Activated T-cell treated with anti-CD3 and anti-CD28 coated beads, Interleukin-2, amount 50 U/mL, for 72 hours (primary cell): ENCODE measurements at places on chromosomes 6 and 20. TPM values are rescaled to one million over a fixed set of nuclear protein-coding genes. Genes with fewer than 3 reads are reported as not detected.

DNA sequence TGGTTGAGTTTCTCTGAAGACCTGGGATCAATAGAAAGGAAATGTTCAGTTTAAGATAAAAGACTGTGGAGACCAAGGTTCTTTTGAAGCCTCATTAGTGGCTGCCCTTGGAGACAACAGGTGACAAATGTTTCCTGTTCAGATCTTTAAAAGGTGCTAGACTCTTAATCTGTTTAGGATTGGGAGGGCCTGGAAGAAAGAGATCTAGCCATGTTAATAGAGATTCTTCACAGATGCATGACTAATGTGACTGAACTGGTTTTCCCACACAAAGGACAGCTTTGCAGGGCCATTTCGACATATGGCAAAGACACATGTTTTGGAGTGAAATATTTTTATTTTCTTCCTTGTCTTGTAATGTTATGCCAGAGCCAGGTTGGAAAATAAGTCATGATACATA lies 82.2 kb downstream of the WDR27 start:
- H3K4me1 ChIP-seq: no peaks in the 10 kb centered on the region
- no peak overlapping the region for H3K4me3 ChIP-seq

DNA sequence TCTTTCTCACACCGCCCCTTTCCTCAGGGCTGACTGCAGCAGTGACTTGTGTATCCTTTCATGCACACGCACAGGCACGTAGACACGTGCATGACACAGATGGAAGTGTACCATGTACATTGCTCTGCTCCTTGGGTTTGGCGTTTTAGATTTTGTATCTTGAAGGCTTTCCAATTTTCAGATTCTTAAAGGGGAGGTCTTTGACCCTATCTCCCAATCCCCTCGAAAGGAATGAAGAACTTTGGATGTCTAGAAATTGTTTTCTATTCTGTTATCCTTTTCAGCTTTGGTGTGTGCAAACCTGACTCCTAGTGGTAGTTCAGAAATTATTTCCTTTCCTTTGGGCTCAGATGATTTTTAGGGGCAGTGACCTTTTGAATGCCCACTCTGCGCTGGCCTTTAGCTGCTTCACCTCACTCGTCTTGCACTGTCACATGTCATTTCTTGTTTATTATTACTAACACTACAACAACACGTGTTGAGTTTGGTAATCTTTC lies 63.0 kb downstream of the HIVEP1 start:
- H3K36me3 ChIP-seq: no peaks in the 10 kb centered on the region
- peaks cover 67% of the 10 kb centered on the region for H3K4me1 ChIP-seq
- no peak overlapping the region for H3K27ac ChIP-seq
- DNase-seq: no peak
- no peaks in the 10 kb centered on the region for H3K27me3 ChIP-seq

GRCh38 chr6:131980791-131981623 lies 29.8 kb upstream of the CCN2 start:
- no peak overlapping the region for H3K4me3 ChIP-seq
- no peaks in the 10 kb centered on the region for H3K27me3 ChIP-seq
- H3K36me3 ChIP-seq: no peaks in the 10 kb centered on the region
- DNase-seq: no peak
- H3K4me1 ChIP-seq: no peaks in the 10 kb centered on the region

GRCh38 chr20:50130995-50131394 lies 18.0 kb upstream of the UBE2V1 start:
- no peak overlapping the region for H3K27ac ChIP-seq
- no peaks in the 10 kb centered on the region for H3K27me3 ChIP-seq
- DNase-seq: no peak
- no peak overlapping the region for H3K4me3 ChIP-seq

DNA sequence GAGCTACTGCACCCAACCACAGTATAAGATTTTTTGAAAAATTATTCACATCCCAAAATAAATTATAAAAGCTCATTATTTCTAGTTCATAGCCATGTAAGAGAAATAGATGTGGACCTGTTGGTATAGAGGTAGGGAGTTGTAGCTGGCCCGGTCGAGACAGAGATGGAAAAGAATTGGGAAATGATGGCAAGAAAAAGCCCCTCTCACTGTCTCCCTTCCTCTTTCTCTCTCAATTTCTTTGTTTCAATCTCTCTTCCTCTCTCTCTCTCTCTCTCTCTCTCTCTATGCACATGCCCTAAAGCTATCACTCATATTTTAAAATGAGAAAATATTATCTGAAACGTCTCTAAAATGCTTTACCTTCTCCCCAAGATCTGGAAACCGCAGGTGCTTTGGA lies 80.7 kb upstream of the CD83 start:
- peaks cover 42% of the 10 kb centered on the region for H3K27me3 ChIP-seq
- peak overlapping the region; percentile 85 for H3K27ac ChIP-seq
- H3K36me3 ChIP-seq: no peaks in the 10 kb centered on the region
- no peak for DNase-seq
- peaks cover 9% of the 10 kb centered on the region for H3K4me1 ChIP-seq

SALL4 gene
- total RNA-seq: not detected

GRCh38 chr6:4756247-4756646 lies 20.0 kb upstream of the CDYL start:
- no peaks in the 10 kb centered on the region for H3K4me1 ChIP-seq
- H3K4me3 ChIP-seq: no peak overlapping the region
- peaks cover 18% of the 10 kb centered on the region for H3K27me3 ChIP-seq
- DNase-seq: no peak
- no peaks in the 10 kb centered on the region for H3K36me3 ChIP-seq
- no peak overlapping the region for H3K27ac ChIP-seq

DNA sequence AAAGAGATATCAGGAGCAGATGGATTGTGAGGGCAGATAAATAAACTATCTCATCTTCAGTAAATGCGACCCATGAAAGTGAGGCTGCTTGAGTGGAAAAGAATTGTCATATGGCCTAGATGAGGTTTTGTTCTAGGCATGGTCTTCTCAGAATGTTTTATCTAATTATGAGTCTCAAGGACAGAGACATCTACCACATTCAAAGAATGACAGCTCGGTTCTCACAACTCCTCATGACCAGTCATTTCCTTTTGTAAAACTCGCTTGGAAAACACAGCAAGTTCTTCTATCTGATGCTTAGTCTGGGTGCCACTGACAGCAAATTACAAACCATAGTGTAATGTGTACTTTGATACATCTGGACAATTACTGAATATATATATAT lies 140.5 kb downstream of the CCDC170 start:
- no peaks in the 10 kb centered on the region for H3K36me3 ChIP-seq
- H3K27ac ChIP-seq: no peak overlapping the region
- H3K4me3 ChIP-seq: no peak overlapping the region
- no peak for DNase-seq
- peaks cover 24% of the 10 kb centered on the region for H3K27me3 ChIP-seq
- H3K4me1 ChIP-seq: no peaks in the 10 kb centered on the region

DNA sequence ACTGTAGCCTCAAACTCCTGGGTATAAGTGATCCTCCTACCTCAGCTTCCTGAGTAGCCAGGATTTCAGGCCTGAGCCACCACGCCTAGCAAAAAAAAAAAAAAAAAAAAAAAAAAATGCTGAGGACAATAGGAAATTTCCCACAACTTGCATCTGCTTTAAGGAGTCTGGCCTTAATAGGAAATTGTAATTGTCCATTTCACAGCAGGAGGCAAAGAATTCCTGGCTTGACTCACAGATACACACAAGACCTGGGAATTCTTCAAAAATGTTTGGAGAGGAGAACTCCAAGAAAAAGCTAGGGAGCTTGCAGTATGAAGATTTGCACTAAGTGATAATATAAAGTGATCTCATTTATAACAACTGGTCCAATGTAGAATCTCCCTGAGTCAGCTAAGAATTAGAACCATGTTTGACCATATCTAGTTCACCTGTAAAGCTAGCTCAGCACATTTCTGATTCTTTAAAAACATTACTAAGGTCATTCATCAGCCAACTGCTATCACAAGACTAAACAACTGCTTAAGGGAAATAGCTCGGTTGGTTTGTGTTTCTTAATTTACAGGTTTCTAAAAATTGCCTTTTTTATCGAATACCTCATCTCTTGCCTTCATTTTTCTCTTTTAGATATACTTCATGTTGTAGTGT lies 80.2 kb upstream of the SLC2A12 start:
- H3K27ac ChIP-seq: no peak overlapping the region
- H3K36me3 ChIP-seq: peaks cover 12% of the 10 kb centered on the region
- no peak overlapping the region for H3K4me3 ChIP-seq
- no peaks in the 10 kb centered on the region for H3K4me1 ChIP-seq

SIRPA gene
- 0.05 TPM for total RNA-seq

DNA sequence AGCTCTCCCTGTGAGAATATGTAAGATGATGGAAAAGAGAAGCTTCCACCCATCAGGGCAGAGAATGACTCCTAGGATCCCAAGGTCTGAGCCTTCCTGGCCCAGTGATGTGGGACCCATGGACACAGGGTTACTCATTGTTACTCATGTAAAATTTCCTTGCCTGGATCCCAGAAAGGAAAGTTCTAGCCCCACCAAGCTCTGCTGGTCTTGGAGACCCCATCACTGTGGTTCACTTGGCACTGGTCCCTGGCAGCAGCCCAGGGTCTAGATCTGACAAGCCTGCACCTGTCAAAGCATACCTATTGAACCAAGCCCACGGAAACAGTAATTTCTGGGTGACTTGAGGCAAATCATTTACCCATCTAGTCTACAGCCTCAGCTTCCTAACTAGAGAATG lies 22.1 kb downstream of the MDGA1 start:
- no peak for DNase-seq
- no peaks in the 10 kb centered on the region for H3K36me3 ChIP-seq
- H3K27ac ChIP-seq: no peak overlapping the region
- no peaks in the 10 kb centered on the region for H3K27me3 ChIP-seq

IL17F gene
- 0.50 TPM for total RNA-seq

DNA sequence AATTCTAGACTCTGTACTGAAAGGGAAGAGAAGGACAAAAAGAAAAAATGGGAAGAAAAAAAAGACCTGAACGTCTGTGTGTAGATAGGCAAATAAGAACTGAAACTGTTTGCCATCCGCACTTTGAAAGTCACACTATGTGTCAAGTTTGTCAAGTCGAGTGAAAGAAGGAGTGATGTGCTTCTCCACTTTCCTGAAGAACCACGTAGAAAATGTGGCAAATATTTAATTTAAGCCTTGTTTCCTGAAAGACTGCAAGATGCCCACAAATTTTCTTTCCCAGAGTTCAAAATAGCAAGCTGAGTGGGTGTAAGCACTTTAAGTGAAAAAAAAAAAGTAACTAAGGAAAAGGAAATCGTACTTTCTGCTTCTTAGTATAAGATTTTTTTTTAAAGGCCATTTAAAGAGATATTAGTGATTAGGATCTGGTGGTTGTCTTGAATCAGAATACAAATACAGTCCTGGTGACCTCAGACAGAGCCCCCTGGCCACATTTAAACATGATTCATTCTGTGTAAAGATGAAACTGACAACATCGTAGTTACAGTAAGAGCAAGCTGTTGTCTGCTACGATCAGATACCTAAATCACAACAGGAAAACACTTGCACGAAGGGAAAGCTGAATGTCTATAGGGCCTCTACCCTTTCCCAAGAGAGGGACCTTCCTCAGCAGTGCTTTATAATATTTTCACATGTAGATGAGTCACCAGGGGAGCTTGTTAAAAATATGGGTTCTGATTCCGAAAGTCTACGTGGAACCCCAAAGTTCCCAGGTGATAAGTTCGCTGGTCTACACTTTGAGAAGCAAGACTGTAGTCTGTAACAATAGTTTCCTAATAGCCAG lies 102.3 kb downstream of the HIVEP2 start:
- DNase-seq: peak; percentile 65
- peaks cover 97% of the 10 kb centered on the region for H3K4me1 ChIP-seq
- H3K27me3 ChIP-seq: no peaks in the 10 kb centered on the region
- peak overlapping the region; percentile 100 for H3K27ac ChIP-seq
- peak overlapping the region; percentile 99 for H3K4me3 ChIP-seq
- no peaks in the 10 kb centered on the region for H3K36me3 ChIP-seq

YTHDF1 gene
- 39.1 TPM for total RNA-seq

- DNase-seq: no peak
- H3K4me3 ChIP-seq: no peak overlapping the region
- H3K4me1 ChIP-seq: peaks cover 75% of the 10 kb centered on the region
- H3K27ac ChIP-seq: peak overlapping the region; percentile 85
Measured at GRCh38 chr20:58896820-58897219, 44.3 kb downstream of the GNAS start.

GRCh38 chr6:129353067-129353466 lies 356.9 kb downstream of the ARHGAP18 start:
- H3K27ac ChIP-seq: no peak overlapping the region
- no peak for DNase-seq
- H3K36me3 ChIP-seq: no peaks in the 10 kb centered on the region
- H3K27me3 ChIP-seq: peaks cover 14% of the 10 kb centered on the region

DNA sequence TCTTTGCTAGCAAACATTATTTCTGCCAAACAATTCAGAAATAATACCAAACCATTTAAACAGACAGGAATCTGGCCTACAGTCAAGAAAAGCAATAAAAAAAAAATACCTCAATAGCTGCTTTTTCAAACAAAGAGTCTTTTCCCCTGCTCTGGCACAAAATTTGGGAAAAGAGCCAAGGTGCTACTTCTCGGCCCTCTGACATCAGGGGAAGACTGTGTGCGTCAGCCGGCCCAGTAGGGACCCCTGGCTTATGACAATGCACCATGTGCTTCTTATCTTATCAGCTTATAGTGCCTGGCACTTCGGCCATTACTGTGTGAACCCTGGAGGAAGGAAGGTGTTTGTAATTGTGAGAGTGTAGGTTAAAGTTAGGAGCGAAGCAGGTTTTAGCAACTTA lies 89.4 kb downstream of the PDE10A start:
- no peak for DNase-seq
- H3K27ac ChIP-seq: no peak overlapping the region
- no peak overlapping the region for H3K4me3 ChIP-seq

DNA sequence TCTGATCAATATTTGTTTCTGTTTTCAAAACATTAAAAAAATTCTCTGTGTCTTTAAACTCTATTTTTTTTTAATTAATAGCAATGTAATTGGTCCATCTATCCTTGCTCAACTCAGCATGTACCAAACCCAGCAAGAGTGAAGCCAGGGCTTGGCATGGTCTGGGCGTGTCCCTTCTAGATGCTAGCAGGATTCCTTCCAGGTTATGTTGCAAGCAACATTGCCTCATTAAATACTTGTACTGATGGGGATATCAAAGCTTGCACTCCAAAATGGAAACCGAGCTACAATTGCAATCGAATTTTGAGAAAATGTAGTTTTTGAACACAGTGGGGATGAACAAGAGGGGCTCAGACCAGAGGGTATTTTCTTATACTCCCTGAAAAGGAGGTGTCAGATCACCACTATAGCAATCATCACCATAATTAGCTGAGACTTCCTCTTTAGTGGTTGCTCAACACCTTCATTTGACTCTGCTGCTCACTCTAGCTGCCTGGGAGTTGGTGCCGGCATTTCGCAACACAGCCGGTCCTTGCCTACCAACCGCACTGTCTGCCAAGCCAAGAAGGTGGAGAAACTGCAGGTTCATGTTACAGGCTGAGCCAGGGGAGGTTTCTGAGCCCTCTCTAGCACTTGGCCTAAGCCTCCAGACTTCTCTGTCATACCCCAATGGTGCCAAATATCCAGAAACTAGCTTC lies 67.8 kb upstream of the RALGAPA2 start:
- H3K27me3 ChIP-seq: peaks cover 15% of the 10 kb centered on the region
- no peak overlapping the region for H3K4me3 ChIP-seq
- H3K36me3 ChIP-seq: no peaks in the 10 kb centered on the region
- no peaks in the 10 kb centered on the region for H3K4me1 ChIP-seq
- no peak overlapping the region for H3K27ac ChIP-seq
- DNase-seq: no peak

- no peaks in the 10 kb centered on the region for H3K27me3 ChIP-seq
- H3K4me1 ChIP-seq: peaks cover 7% of the 10 kb centered on the region
Measured at GRCh38 chr6:53828966-53829697, 34.3 kb downstream of the LRRC1 start.

WFDC10A gene
- not detected for total RNA-seq

KIF25 gene
- total RNA-seq: not detected
